WERI-Rb-1 (cell line): ENCODE measurements at places on chromosomes 16 and 17.

DNA sequence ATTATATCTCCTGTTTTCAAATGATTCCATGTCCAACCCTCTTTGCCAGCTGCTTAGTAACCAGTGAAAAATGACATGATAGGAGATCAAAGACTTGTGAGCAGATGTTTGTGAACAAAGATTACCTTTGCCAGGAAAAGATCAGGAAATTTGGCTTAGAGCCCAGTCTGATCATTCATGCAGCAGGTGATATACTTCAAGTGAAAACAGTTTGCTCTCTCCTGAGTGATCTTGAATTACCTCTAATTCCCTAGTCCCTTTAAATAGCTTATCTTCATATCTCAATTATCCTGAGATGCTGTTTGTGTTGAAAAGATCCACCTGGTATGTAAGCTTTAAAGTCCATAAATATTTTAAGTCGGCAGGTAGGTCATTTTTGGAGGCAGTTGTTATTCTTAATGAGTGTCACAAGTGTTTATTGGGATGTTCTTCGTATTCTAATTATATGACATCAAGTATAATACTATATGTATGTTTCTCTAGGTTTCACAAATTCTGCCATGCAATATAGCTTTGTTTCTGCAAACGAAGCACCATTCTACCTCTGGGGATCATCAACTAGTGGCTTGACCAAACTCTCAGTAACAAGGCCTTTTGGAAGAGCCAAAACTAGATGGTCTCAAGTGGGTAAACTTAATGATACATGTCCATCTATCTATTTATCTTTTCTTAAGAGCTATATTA, 13.2 kb upstream of the VPS35L start:
- peak; percentile 40 for DNase-seq

DNA sequence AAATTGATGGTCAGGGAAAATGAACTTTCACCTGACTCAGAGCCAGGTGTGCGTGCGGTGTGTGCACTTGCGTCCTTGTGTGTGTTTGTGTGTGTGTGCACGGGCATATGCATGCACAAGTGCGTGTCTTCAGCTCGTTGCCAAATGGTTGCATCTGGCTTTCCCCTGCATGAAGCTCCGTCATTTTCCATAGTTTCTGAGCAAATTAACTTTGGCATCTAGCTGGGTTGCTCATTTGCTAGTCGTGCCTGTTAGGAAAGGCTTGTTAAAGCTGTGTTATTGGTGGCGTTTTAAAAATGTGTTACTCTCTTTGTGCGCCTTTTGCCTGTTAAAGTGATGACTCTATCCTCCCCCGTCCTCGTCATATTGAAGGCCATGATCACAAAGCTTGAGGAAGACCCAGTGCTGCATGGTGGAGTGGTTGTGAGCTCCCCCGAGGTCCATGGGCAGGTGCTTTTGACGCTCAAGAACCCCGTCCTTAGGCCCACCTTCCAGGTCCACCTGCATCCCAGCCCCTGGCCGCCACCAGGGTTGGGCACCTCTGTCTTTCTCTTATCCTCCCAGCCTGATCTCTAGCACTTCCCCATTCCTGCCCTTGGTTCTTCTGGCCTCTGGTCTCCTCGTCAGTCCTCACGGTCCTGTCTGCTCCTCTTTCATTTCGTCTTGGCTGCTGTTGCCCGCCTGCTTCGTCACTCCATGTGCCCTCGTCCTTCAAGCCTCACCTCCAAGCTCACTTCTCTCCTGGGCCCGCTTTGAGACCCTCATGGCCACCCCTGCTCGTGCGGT, 355.8 kb downstream of the SNX29 start:
- DNase-seq: no peak

DNA sequence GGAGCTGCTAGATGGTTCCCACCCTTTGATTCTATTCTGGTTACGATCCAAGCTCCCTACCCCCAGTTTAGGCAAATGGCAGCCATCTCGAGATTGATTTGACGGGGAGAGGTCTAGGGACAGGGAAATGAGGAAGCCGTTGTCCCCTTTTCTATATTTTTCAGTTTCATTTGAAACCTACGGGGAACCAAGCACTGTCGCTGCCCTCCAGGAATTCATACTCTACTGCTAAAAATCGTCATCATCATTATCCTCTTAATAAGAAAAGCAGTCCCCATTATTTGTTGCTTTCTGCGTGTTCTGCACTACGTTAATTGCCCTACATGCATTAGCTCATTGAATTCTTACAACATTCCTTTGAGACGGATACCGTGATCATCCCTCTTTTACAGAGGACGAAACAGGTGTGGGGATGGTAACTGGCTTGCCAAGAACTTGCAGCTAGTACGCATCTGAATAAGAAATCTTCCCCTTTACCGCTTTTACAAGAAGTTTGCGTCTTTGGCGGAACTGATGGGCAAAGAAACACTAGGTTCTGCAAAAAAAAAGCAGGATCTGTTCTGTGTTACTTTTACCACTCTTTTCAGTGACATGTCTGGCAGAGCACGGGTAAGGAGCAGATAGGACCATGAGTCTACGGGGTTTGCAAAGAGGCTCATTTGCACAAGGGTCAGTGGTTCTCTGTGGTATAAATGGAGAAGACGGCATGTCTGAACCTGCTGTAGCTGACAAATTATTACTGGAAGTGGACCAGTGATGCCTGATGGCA, 1.1 kb downstream of the CCP110 start:
- no peak for DNase-seq

- DNase-seq: no peak
Observed at GRCh38 chr16:67822511-67822910, 15.8 kb downstream of the TSNAXIP1 start.

- no peak for DNase-seq
Observed at GRCh38 chr17:75645501-75645888, 12.3 kb downstream of the SMIM5 start.

GRCh38 chr16:47886631-47887415, 269.0 kb downstream of the ABCC12 start:
- no peak for DNase-seq

DNA sequence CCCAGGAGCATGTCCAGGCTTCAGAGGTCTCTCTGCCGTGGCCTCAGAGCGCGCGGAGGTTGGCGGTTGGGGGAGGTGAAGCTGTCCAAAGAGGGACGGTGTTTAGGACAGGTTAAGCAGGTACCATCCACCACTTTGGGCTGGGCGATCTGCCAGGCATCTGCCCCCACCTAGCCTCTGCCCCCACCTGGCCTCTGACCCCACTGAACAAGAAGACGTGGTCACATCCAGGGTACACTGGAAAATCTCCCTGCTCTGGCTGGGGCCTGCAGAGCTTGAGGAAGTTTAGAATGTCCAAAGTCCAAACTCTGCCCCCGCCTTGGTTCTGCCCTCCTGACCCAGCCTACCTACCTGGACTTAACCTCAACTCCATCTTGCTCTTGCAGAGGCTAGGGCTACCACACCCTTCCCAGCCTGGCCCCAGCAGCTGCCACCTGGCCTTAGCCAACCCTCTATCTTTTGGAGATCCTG, 1.6 kb downstream of the ITGA3 start:
- DNase-seq: no peak

- no peak for DNase-seq
Observed at GRCh38 chr16:2331931-2332267, 8.6 kb downstream of the ABCA3 start.

GRCh38 chr17:62641153-62641552, 13.7 kb downstream of the MRC2 start:
- DNase-seq: no peak

GRCh38 chr17:51486091-51486490, 225.7 kb downstream of the UTP18 start:
- DNase-seq: no peak

DNA sequence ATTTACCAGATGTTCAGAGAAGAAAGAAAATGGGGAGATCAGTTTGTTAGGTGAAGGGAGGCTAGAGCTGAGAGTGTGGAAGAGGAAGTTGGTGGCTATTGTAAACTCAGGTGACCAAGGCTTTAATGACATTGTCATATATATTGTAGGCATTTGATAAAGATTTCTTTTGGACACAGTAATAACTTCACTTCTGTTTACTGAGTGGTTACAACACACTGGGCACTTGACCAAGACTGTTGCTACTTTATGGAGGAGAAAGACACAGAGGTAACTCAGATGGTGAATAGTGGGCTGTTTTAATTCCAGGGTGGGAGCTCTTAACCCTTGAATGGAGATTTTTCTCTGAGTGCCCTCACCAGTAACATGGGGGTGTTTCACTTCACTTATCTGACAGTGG, 46.0 kb downstream of the TNRC6A start:
- no peak for DNase-seq

GRCh38 chr16:85465328-85466303, 147.5 kb upstream of the GSE1 start:
- DNase-seq: no peak

DNA sequence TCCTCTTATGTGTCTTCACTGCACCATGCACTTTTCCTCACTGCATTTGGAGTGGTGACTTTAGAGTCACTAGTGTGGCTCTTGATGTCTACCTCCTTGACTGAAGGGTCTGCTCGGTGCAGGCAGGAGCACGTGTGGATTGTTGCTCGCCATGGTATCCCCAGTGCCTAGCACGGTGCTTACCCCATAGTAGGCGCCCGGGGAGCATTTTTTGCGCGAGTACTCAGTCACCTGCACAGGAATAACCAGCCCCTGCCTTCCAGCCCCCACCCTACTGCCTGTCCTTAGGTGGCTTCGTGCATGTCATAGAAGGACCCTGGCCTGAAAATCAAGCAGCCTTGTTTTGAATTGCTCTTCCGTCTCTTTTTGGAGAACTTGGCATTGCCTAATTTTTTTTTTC, 31.3 kb downstream of the CDRT15 start:
- no peak for DNase-seq

GRCh38 chr17:31266042-31266441, 31.0 kb downstream of the OMG start:
- DNase-seq: no peak

DNA sequence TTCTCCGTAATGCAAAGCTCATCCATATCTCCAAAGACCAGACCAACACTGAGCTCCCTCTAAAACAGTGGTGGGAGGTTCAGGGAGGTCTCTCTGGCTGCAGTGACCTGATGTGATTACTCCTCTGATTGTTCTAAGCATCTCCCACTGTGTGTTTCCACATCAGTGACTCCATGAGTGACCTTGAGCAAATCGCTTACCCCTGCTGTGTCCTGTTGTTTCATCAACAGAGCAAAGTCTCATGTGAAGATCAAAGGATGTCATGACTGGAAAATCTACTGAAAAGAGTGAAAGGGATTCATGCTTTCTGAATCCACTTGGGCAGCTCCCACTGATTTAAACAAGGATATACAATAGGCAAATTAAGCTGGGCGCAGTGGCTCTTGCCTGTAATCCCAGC, 352.9 kb downstream of the TMEM114 start:
- DNase-seq: no peak

GRCh38 chr17:7476494-7476893, 2.9 kb downstream of the ZBTB4 start:
- no peak for DNase-seq

DNA sequence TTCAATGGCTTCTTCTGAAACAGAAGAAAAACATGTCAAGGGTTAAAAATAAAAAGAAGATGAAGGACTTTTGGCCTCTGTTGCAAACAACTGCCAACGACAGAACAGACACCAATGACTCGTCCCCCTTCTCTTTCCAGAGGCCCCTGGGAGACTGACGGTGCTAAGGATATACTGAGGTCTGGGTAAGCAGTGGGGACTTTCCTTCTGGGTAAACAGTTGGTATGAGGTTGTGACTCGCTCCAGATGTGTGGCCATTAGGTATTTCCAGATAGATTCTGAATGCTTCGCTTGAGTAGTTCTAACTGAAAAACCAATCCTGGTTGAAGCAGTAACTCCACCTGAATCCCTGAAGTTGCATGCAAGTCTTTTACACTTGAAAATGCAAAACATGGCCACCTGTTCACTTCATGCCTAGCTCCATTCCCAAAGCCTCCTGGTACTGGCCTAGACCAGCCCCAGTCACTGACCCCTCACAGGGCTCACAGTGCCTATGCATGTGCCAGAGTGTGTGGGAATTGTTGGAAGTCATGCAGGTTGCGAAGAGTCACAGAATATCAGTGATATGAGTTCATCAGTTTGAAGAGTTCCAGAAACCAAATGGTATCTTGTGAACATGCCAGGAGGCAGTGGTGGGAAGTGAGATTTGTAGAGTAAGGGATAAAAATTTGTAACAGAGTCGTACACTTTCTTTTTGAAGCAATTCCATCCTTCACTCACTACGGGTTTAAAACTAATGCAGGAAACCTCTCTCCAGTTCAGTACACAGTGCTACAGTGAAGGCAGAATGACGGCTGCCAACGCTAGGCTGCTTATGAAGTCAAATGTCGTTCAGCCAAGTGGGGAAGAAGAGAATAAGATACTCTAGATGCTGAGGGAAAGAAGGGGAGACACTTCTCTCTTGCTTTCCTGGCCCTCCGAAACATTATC, 217.8 kb downstream of the ZFHX3 start:
- DNase-seq: no peak
